Cerebellar cortex (tissue), 1 donor: ENCODE measurements at places on chromosomes 6 and 20.

- no peak for DNase-seq
Measured at GRCh38 chr6:54087721-54088120, 23.5 kb upstream of the MLIP start.

- DNase-seq: no peak
Measured at GRCh38 chr6:142855893-142856623, 88.9 kb downstream of the HIVEP2 start.

GRCh38 chr20:12061466-12061865 is 143.8 kb downstream of the BTBD3 start:
- no peak for DNase-seq

DNA sequence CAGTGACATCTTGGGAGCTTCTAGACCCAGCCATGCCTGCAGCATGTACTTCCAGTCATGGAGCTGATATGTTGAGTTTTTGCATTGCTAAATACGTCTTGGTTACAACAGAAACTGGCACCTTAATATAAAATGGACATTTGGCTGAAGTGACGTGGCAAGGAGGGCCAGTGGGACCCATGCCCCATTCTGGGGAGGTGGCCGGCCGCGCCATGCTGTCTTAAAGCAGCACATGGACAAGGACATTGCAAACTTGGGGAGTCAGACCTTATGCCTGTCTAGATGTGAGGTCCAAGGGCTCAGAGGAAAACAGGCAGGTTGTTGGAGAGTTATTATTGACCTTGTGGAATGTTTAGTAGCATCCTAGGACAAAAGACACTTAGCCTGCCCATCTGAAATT is 588.0 kb upstream of the CDH4 start:
- no peak for DNase-seq

DNA sequence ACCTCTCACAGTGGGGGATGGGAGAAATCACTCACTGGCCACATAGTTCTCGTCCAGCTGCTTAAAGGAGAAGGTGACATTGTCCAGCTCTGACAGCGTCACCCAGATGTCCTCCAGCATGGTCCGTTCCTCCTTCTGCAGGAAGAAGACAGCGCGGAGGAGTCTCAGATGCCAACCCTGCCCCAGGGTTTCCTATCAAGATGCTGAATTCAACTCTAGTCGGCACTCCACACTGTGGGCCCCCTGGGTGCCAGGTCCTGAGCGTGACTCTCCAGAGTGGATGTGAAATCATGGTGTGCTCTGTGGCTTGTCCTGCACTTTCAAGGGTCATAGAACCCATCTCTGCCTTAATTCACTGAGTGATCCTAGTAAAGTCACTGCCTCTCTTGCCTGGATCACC is 193.2 kb downstream of the PREX1 start:
- DNase-seq: no peak

- no peak for DNase-seq
Measured at GRCh38 chr6:112266331-112266730, 12.0 kb upstream of the LAMA4 start.

- no peak for DNase-seq
Measured at GRCh38 chr20:10786678-10787077, 112.9 kb upstream of the JAG1 start.

- DNase-seq: no peak
Measured at GRCh38 chr6:74057326-74057725, 361.3 kb downstream of the CD109 start.

- no peak for DNase-seq
Measured at GRCh38 chr6:120141601-120142000, 792.0 kb upstream of the MAN1A1 start.

- peak; percentile 90 for DNase-seq
Measured at GRCh38 chr6:151014404-151015100, 149.1 kb downstream of the MTHFD1L start.

- DNase-seq: no peak
Measured at GRCh38 chr20:8033151-8033841, 13.7 kb upstream of the TMX4 start.

DNA sequence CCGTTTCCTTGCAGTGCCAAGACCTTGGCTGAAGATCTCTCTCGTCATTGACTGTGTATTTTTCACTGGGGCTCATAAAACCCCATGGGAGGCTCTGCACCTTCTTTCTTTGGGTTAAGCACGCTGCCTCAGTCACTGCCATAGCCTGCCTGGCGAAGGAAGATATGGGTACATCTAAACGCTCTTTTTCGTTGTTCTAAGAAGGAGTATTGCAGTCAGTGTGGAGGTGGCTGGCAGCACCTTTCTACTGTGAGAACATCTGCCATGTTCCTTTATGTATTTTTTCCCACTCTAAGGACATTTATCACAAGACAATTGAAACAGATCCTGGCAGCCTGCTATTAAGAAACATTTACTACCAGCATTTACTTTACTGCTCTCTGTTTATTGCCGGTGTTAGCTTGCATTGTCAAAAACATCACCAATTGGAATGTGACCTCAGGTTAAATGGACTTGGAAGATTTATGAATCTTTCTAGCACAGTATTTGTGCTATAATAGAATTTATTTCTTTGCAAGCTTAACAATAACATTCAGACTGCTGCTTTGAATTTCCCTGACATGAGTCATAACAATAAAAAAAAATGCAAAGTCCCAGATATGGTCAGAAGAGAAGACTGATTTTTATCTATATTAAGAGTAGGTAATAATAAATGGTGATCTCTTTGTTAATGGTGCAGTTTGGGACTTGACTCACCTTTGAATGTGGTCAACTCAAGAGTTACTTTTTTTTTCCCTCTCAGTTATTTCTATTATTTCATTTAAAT is 62.2 kb upstream of the CLDN20 start:
- no peak for DNase-seq

DNA sequence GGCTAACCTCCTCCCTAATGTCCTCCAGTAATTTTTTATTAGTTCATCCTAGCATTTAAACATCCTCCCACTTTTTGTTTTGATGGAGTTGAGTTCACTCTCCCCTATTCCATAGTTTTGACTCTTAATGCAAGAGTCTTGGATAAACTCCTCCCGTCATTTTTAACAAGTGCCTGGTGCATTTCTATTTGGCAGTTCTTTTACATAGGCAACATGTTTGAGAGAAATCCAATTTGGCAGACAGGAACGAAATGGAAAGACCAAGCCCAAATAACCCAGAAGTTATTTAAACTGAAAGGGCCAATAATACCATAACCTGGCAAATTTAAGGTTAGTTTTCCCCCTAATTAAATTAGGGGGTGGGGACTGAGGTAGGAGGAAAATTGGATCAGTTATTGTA is 291.5 kb upstream of the MANEA start:
- DNase-seq: no peak

DNA sequence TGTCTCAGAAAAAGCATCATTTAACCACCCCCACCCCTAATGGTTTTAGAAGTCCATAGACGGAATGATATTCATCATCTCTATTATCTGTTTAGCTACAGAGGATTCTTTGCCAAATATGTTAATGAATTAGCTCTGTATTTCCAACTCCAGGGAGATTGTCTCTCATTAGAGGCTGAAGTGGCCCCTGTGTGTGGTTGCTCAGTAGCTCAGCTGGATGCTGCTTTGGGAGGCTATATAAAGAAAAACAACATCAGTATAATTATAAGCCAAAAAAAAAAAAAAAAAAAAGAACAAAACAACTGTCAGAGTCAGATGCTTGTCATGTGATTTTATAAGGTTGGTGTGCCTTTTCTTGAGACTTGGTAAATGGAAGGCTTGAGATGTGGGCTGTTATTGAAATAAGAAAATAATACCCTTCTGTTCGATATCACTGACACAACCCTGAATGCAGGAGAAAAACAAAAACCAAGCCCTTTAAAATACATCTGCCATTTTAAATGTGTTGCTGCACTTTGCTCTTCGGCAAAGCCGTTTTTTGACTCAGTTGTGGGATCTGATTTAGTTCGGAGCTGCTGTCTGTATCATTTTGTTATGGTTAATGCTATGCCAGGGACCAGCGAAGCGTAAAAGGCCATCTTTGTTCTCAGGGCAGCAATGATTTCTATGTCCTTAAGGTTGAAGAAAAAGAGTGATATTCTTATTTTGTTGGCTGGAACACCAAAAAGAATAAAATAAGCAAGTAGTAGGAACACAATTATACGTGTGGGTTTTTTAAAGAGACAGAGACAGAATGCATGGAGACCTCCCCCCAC is 422.6 kb downstream of the QKI start:
- no peak for DNase-seq

DNA sequence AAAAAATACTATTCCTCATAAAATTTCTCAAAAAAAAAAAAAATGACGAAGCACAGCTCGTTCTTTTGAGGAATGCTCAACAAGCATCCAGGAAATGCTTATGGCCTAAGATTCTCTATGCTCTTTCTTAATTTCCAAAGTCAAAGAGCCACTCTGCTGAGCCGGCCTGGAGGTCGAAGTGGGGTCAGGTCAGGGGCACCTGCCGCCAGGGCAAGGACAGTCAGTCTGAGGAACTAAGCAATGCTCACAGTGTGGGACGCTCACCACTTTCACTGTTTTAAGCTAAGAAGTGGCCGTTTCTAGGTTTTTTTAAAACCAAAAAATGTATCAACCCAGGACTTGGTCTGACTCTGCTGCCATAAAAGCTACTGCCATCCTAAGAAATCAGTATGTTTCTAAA is 17.3 kb downstream of the YTHDF1 start:
- DNase-seq: no peak

DNA sequence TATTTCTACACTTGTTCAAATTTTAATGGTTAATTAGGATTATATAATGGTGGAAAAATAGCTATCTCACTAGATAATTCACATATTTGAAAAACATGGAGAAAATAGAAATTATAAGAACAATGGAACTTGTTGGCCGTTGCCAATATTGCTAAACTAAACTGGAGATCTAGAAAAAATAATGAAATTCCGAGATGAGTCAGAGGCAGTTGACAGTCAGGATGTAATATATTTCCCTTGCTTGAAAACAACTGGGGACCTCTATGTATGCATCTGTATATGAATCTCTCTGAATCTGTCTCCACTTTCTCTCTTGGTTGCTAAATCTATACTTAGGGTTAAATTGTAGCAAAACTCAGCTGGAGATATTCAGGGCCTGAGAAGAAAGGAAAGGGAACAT is 1108.2 kb upstream of the GJE1 start:
- no peak for DNase-seq

GRCh38 chr6:64847396-64847795 is 859.6 kb downstream of the EYS start:
- DNase-seq: no peak

- no peak for DNase-seq
Measured at GRCh38 chr20:44423480-44423879, 52.2 kb upstream of the TTPAL start.

DNA sequence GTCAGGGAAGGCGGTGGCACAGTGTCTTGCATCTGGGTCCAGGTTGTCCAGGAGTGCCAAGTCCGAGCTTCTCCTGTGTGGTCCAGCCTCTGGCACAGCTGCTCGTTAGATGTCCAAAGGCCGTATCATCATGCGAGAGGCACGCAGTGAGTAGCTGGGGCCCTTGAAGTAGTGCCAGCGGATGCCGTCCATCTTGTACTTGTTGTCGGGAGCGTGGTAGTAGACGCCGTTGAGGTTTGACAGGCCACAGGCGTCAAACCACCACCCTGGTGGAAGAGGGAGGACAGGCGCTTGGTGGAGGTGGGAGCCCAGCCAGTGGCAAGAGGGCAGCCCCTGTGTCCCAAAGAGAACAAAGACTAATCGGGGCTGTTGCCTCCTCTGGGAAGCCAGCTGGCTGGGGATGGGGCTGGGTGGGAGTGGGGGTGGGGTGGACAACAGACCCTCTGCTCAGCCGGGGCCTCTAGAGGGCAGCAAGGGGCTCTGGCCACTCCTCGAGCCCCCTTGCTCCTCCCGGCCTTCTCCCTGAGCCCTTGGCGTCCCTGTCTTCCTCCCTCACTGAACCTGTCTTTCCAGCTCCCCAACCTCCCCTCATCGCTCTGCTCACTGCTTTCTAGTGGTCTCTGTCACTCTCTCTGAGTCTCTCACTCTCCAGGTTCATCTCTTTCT is 39.5 kb downstream of the FAM110A start:
- no peak for DNase-seq

GRCh38 chr6:10429638-10430427 is 15.0 kb upstream of the TFAP2A start:
- DNase-seq: peak; percentile 68

DNA sequence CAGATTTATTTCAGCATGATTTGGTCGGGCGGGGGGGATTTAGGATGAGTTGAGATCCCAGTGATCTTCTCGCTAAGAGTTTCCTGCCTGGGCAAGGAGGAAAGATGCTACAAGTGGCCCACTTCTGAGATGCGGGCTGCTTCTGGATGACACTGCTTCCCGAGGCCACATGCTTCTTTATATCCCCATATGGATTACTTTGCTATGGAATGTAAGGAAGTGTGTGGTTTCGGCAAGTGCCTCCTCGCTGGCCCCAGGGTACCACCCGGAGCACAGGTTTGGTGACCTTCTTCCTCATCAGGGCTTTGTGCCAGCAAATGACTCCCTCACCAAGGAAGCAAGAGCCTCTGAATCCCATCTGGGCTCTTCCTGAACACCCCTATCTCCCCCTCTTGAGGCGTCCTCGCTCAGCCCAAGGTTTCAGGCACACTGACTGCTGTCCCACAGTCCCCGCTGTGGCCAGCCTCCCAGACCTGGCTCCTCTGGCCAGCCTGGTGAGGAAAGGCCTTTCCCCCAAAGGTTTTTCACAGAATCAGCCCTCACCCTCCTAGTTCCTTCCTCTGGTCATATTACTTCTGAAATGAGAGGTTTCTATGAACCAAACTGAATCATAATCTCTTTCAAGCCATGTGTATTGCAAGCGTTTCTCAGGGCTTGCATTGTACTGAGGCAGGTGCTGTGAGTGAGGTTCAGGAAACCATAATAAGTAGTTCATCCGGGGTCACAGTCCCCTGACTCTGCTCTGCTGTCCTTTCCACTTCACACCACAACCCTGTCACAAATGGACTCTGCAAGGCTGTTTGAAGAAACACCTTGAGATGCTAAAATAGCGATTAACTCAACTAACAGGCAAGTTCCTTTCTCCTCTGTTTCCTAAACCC is 41.7 kb upstream of the IL17A start:
- no peak for DNase-seq

- no peak for DNase-seq
Measured at GRCh38 chr6:3418496-3419060, 38.3 kb downstream of the SLC22A23 start.

GRCh38 chr6:75205776-75206575 is at the start of gene COL12A1:
TSS of gene COL12A1 (minus strand) at chr6:75206053. CDS start at chr6:75202792, 3,261 bp downstream.
- no peak for DNase-seq

- DNase-seq: no peak
Measured at GRCh38 chr20:2519115-2519809, 10.5 kb upstream of the ZNF343 start.

DNA sequence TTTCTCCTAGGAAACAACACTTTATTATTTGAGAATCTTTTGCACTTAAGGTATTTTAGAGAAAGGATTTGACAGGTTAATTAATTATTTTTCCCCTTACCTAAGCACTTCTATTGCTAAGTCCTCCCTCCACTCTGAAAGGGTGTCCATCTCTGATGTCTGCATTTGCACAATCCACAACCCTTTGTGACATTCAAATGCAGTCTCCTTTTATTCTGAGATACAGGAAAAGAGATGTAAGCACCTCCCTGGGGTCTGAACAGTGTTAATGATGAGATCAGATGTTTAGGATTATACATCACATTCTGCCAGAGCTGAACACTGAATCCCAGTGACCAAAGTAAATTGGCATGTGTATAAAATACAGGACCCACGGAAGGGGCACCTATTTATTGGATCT is 864.2 kb upstream of the FLRT3 start:
- no peak for DNase-seq
